NCI-H1092 (cell line): ENCODE measurements at places on chromosomes 4 and X.

- DNase-seq = peak; percentile 92
These were observed 1.0 kb upstream of the ELF2 start for GRCh38 chr4:139177869-139178619.

GRCh38 chr4:109847896-109848442 lies at the start of gene LRIT3:
Gene LRIT3 (plus strand): TSS chr4:109848107. CDS start chr4:109848202, 95 bp downstream.
- DNase-seq = no peak

DNA sequence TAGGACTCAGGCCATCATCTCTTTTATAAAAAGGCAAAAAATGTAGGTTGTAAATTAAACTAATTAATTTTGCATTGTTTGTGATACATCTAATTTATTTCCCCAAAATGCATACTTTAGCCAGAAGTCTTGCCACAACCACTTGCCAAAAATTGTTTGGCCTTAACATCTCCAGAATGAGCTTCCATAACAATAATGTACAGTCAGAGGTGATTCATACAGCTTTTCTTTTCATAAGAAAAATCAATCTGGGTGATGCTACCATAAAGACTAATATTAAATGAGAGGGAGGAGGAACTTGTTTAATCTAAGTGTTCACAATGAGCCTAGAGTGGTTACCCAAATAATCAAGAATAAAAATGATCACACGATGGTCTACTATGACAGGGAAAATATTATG lies 59.3 kb downstream of the AMMECR1 start:
- no peak for DNase-seq

DNA sequence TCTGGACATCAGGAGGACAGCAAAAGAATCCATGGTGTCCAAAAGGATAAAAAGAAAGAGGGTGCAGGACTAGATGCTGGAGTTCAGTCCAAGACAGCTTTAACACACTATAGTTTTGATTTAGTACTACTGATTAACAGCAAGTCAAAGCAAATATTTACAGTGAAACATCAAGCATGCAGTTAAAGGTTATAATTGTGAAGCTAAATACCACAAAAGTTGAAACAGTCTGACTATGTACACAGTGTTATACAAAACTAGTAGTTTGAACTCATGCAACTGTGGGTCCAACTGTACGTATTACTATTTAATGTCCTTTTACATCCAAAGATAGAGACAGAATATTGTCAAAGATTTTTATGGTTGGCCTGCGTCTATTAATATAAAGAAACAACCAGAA lies 57.6 kb downstream of the CHIC2 start:
- no peak for DNase-seq

GRCh38 chr4:9800848-9801247 lies 19.4 kb downstream of the DRD5 start:
- DNase-seq = peak; percentile 32

GRCh38 chr4:180564026-180564425 lies 1679.2 kb upstream of the TENM3 start:
- DNase-seq = no peak

DNA sequence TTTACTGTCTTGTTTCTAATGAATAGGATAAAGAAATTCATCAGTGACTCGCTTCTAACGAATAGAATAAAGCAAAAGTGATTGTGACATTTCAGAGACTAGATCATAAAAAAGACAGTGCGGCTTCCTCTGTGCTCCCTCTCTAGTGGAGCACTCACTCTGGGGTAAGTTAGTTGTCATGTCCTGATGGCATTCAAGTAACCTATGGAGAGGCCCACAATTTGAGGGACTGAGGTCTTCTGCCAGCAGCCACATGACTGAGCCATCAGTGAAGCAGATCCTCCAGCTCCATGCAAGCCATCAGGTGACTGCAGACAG lies 72.4 kb downstream of the YIPF6 start:
- DNase-seq = no peak

GRCh38 chrX:55240788-55241340 lies 20.7 kb downstream of the PAGE5 start:
- DNase-seq = no peak

DNA sequence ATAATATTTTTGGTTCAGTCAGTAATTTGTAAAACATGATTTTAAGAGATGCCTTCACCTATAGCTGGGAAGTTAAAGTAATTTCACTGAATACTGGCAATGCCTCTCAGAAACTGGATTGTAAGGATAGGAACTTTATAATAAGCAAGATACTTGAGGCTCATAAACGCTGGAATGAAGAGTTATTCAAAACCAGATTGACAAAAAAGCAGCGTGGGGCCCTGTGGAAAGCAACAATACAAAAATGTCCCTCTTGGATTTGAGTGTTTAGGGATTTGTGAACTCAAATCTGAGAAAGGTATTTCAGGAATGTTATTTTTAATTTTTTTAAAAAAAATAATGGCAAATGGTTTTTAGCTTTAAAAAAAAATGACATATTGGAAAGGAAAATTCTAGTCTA lies 94.6 kb downstream of the ANK2 start:
- no peak for DNase-seq

DNA sequence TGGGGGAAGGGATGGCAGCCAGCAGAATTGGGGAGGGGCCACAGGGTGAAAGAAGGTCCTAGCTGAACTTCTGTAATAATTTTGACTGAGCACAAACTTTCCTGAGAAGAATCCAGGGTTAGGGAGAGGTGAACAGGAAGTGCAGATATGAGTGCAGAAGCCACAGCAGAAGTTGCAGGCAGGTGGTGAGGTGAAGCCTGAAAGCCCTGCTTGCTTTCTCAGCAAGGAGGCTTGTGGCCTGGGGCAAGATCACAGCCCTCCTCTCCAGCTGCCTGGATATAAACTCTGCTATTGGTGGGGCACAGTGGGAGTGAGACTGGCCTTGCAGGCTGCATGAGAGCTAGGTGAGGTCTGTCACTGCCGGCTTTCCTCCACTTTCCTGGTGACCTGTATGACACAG lies 44.1 kb upstream of the UPRT start:
- DNase-seq = no peak

DNA sequence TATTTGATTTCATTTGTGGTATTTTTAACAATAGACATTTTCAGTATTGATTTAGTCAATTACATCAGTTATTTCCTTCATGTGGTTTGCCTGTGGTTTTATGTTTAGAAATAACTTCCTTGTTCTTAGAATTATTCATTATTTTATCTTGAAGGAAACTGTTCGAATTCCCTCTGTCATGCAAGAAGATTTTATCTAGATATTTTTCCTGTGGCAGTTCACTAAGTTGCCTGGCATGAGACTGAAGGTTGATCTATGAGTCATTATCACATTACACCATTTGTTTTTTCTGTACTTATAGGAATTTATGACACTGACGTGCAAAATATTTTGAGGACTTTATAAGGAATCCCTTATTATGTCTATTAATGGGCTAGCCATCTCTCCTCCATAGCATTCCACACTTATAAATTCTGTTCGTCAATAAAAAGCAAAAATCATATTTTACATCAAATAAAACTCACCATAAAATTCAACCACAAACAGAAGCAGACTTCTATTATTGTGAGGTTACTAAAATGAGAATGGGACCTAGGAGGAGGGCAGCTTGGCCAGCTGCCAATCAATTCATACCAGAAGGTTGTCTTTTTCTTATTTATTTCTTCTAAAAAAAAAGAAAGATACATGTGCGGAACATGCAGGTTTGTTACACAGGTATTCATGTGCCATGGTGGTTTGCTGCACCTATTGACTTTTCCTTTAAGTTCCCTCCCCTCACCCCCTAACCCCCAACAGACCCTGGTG lies 179.0 kb downstream of the KCNIP4 start:
- no peak for DNase-seq

DNA sequence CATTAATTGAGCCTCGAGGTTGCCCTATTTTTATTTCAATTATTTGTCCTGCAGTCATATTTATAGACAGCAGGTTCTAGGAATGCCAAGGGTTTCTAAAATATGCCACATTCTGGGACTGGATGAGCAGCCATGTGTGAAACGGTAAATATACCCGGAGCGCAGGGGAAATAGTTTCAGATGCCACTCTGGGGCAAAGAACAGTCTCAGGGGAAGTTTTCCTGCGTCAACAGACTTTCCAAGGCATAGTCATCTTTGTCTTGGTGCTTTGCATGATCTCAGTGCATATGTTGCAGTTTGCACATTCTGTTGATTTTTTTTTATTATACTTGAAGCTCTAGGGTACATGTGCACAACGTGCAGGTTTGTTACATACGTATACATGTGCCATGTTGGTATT lies 71.0 kb downstream of the GPAT3 start:
- DNase-seq = no peak

- no peak for DNase-seq
These were observed 39.5 kb downstream of the SLC7A11 start for GRCh38 chr4:138202686-138203085.

DNA sequence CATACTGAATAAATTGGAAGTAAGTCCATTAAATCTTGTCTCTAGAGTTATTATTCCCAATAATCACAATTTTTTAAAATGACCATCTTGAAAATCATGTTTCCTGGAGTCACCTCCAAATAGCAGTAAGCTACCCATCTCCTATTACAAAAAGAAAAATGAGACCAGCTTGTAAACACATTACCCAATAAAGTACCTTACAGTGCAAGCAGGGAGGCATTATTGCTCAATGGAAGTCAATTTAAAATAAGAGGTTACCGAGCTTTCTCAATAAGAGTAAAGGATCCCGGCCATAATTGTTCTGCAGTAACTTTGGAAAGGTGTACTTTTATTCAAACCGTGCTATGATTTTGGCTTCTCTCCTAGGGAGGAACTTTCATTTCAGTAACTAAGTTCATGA lies 78.0 kb downstream of the DMD start:
- DNase-seq = no peak

DNA sequence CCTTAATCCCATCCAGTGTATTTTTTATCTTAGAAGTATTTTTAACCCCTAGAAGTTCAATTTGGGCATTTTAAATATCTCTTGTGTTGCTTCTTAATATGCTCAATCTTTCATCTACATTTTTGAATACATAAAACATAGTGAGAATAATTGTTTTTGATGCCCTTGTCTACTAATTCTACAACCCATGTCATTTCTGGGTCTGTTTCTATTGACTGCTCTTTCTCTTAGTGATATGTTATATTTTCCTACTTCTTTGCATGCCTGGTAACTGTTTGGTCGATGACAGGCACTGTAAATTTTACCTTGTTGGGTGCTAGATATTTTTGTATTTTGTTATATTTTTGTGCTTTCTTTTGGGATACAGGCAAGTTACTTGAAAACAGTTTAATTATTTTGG lies 56.3 kb downstream of the CYTL1 start:
- DNase-seq = no peak

- DNase-seq = peak; percentile 17
These were observed 1.0 kb downstream of the RASGEF1B start for GRCh38 chr4:81470456-81471297.

GRCh38 chr4:161856711-161857326 lies 307.0 kb downstream of the FSTL5 start:
- DNase-seq = no peak

DNA sequence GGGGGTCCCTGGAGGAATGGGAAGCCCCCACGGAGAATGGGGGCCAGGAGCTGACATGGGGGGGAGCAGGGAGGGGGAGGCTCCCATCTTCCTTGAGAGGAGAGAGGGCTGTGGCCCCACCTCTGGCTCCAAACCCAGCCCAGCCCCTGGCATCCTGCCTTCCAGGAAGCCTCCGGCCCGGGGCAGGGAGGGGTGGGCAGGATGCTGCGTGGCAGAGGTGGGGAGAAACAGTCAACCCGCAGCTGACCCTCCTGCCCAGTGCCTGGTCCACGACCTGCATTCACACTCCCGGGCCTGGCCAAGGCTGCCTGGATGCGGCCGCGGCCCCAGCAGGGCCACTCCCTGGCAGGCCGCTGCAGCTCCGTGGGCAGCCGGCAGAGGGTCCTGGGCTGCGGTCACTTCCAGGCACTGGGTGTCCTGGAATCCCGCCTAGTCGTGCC lies 39.0 kb downstream of the CPLX1 start:
- DNase-seq = no peak

- DNase-seq = no peak
These were observed 11.5 kb downstream of the CXCL8 start for GRCh38 chr4:73751830-73752229.

DNA sequence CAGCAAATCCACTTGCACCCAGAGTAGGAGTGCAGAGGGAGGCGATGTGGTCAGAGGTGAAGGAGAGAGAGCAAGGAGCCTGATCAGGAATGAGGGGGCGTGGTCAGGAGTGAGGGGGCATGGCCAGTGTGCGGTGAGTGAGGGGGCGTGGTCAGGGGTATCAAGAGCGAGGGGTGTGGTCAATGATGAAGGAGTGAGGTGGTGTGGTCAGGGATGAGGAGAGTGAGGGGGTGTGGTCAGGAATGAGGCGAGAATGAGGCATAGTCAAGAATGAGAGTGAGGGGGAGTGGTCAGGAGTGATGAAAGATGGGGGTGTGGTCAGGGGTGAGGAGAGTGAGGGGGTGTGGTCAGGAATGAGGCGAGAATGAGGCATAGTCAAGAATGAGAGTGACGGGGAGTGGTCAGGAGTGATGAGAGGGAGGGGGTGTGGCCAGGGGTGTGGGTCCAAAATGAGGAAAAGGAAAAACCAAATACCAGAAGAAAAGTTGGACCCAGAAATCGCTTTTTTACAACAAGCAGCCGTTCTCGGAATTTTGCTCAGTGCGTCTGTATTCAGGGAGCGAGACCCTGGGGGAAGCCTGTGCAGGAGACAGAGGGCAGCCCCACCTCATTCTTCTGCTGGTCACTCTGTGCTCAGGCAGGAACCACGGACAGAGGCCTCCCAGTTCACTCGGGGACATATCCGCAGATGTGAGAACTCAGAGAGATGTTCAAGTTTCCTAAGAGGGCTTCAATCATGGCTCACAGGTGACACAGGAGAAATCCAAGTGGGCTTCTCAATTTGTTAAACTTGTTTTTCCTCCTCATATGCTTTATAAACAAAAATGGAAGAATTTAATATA lies 47.5 kb downstream of the MAGEA1 start:
- no peak for DNase-seq

DNA sequence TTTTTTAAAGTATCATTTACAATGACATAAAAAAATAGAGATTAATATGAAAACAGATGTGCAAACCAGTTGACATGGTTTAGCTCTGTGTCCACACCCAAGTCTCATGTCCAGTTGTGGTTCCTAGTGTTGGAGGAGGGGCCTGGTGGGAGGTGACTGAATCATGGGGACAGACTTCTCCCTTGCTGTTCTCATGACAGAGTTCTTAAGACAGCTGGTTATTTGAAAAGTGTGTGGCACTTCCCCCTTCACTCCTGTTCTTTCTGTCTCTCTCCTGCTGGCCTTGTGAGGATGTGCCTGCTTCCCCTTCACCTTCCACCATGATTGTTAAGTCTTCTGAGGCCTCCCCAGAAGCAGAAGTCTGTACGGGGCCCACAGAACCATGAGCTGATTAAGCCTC lies 23.8 kb downstream of the CNOT6L start:
- no peak for DNase-seq

DNA sequence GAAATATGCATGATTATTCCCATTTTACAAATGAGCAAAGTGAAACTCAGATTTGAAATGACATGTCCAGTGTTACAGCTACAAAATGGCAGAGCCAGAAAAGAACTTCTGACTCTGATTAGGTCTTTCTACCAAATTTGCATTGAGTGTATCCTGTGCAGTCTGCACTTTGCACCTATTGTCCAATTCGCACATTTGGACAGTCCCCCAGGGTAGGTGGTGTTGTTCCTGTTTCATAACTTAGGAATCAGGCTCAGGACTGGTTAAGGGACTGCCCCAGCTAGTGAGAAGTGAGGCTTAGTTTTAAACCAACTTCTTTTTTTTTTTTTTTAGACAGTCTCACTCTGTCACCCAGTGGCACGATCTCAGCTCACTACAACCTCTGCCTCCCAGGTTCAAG lies 137.9 kb upstream of the NALF2 start:
- no peak for DNase-seq
